ENCODE measurements at places on chromosomes 4 and X.

- DNase-seq, result no peak
Measured at GRCh38 chr4:154367659-154368058, 123.9 kb downstream of the DCHS2 start.

- DNase-seq, result no peak
Measured at GRCh38 chrX:116526010-116526409, 63.2 kb upstream of the CT83 start.

DNA sequence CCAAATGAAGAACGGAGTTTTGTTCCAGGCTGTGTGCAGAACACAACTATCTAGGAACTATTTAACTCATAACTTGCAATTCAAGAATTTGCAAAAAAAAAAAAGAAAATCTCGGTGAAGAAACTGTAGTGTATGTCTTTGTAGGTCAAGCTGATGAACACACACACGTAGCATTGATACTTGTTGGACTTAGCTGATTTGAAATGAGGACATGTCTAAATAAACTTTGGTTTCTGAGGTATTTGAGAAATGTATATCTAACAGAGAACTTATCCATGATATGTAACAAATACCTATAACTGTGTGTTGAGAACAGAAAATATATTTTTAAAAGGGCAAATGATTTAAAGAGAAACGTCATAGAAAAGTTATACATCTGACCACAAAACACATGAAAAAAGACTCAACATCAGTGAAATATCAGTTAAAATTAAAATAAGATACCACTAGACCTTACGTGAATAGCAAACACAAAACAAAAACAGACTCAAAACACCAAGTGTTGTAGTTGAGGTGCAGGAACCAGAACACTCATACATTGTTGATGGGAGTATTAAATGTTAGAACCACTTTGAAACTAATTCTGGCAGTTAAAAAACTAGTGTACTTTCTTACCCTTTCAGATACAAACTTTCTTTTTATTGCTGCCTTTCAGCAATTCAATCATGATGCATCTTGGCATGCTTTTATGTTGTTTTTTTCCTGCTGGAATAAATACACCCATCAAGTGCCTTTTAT lies 1535.8 kb upstream of the PCDH10 start:
- no peak for DNase-seq

DNA sequence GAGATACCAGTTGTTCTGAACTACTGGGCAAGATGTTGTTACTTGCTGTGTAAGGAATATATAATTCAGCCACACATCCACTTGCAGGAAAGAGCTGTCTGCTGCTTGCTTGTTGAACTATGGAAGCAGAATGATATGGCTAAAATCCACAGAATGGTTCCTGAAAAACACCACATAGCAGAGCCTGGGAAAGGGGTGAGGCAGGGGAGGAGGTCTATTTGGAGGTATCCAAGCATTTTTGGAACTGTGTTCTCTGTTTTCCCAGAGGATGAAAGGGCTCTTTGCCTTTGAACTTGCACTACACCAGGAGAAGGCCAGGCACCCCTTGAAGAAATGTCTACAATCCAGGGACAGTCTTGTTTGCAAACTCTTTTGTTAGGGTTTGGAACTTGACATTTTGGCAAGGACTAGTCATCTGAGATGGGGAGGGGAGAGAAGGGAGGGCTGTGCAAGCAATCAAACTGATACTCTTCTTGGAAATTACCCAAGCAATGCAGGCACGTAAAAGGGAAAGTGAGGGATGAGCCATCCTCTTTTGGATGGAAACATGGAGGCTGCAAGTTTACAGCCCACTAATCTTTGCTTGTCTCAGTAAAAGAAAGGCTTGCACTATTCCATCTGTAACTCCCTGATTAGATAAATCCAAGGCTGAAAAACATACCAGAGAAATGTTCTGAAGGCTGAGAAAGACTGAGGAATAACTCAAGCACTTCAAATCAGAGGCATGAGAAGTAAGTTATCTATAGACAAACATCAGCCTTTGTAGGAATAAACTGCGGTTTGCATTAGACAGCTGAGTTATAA lies 141.0 kb downstream of the TSPAN5 start:
- no peak for DNase-seq

GRCh38 chr4:38803833-38804653 lies 548 bp downstream of the TLR1 start:
- no peak for DNase-seq

GRCh38 chrX:66015900-66016689 lies 23.8 kb downstream of the VSIG4 start:
- no peak for DNase-seq

Measured in cerebellum (tissue), 4 donors.